LHCN-M2 (cell line): ENCODE measurements at places on chromosomes 2 and 18. TPM values are rescaled to one million over a fixed set of nuclear protein-coding genes. Genes with fewer than 3 reads are reported as not detected.

- DNase-seq = no peak
These were observed 21.7 kb downstream of the EPB41L5 start for GRCh38 chr2:120034621-120035020.

DNA sequence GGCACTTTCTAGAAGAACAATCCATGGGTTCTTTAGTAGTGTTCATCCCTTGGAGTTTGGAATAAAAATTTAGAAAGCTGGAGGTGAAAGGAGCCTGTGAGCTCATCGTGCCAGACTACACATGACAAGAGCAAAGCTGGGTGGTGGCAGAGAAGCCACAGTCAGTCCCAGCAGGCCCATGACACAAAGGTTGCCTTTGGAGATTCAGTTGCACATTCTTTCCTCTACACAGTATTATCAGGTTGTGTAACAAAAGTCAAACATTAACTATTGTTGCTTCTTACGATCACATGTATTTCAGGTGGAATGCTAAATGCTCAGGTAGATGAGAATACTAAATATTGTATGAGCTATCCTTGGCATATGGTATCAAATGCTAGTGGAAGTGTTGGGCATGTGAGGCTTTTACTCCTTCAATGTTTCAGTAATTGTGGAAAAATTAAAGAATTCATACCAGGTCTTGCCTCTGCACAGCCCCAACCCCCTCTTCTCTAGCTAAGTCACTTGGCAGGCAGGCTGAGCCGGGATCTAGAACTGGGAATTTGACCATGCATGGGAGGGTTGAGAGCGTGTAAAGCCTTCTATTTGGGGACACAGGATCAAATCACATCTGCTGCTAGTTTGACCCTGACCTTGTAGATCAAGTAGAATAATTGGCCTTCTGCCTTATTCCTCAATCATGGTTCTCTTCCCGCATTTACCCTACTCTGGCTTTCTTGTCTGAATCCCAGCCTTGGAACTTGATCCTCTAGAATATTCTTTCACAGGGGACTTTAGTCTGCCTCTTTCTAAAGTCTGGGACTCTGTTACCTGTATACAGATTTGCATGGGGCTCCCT, 230.9 kb downstream of the GCA start:
- DNase-seq = no peak

GRCh38 chr18:40904295-40904694, 1050.7 kb upstream of the PIK3C3 start:
- no peak for DNase-seq

NAT8 gene
- not detected in 2 replicates for total RNA-seq

DLX1 gene
- 4.6 and 5.6 TPM in 2 replicates for total RNA-seq
